ENCODE measurements at places on chromosomes 16 and 17.

GRCh38 chr16:68369697-68370580, 59.1 kb downstream of the PRMT7 start:
- DNase-seq = no peak

- DNase-seq = peak; percentile 29
Observed at GRCh38 chr17:36544044-36544306, 744 bp upstream of the GGNBP2 start.

DNA sequence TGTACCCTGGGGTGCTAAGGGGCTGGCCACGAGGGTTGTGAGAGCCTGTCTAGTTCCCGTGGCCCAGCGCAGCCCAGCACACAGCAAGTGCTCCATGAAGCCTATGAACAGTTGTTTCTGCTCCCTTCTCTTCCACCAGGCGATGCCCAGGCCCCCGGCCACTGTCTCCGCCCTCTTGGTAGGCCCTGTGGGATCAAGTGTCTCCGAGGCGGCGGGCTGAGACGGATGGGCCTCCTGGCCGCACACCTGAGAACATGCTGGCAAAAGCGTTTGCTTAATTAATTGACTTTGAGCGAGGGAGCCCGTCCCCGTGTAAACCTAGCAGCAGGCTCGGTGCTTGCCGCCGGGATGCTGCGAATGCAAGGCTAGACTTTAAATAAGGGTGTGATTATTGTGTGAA, 129.7 kb upstream of the GSE1 start:
- DNase-seq = no peak

GRCh38 chr16:72942021-72942420, 105.9 kb downstream of the ZFHX3 start:
- DNase-seq = no peak

DNA sequence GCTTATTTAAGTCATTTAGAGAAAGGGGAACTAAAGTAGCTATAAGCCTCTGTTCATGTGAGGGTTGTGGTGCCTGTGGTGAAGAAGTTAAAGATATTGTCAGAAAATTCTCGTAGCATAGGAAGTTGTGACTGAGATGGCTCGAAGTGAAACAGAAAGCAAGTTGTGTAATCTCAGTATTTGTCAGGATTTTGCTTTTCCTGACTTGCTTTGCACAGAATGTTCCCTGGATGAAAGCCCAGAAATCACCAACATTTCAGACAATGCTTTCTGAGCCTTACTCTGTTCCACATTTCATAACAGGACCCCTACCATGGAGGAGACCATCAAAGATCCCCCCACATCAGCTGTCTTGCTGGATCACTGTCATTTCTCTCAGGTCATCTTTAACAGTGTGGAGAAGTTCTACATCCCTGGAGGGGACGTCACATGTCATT, 10.6 kb downstream of the CALCOCO2 start:
- no peak for DNase-seq

DNA sequence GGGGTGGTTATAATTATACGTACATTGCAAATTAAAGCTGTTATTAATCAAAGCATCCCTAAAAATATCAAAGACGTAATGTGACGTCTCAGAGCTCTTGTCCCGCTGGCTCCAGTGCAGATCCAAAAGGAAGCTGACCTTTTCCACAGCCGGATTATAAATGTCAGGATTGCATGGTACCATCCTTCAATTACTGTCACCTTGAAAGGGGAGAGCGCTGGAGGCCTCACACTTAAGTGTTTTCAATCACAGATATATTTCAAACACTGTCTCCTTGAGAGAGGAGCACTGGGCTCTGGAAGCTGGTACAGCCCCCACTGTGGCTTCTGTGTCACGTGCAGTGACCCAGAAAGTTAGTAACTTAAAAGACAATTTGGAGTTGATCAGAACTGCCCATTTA, 94.2 kb downstream of the AIPL1 start:
- DNase-seq = no peak

Measured in foreskin keratinocyte (primary cell).